ENCODE measurements at places on chromosomes 1 and 21. TPM values are rescaled to one million over a fixed set of nuclear protein-coding genes. Genes with fewer than 3 reads are reported as not detected.

GRCh38 chr21:37555672-37556261 is 189.2 kb downstream of the DYRK1A start:
- no peak for DNase-seq

DNA sequence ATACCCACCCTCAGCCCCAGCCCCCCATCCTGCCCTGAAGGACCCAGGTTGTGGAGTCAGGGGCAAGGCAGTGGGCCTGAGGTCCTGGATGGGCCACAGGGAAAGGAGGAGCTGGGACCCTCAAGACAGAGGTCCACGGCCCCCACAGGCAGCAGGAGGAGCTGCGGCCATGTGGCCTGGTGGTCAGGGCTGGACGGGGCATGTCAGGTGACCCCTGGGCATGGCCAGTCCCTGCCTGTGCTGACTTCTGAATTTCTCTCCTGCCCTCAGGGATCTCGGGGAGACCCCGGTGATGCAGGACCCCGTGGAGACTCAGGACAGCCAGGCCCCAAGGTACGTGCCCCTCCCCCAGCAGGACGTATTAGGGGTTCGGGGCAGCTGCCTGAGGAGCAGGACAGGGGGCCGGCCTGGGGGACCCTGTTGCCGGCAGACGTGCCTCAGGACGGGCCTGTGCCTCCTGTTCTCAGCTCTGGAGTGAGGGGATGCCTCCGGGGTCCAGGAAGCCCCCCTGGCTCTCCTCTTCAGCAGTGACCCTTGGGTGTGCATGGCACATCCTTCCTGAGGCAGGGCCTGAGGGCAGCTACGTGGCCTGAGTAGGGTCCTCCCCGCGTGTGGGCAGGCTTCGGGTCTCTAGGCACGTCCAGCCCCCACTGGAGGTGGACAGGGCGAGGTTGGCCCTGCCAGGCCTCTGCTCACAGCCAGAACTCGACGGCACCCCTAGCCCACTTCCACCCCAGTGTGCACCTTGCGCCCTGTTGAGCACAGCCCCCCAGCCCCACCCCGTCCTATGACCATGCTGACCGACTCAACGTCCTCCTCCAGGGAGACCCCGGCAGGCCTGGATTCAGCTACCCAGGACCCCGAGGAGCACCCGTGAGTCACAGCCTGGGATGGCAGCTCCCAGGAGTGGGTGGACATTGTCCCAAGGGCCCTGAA is 23.6 kb downstream of the COL6A2 start:
- DNase-seq: no peak

The IRF6 gene
- 0.83 TPM for polyA plus RNA-seq

DNA sequence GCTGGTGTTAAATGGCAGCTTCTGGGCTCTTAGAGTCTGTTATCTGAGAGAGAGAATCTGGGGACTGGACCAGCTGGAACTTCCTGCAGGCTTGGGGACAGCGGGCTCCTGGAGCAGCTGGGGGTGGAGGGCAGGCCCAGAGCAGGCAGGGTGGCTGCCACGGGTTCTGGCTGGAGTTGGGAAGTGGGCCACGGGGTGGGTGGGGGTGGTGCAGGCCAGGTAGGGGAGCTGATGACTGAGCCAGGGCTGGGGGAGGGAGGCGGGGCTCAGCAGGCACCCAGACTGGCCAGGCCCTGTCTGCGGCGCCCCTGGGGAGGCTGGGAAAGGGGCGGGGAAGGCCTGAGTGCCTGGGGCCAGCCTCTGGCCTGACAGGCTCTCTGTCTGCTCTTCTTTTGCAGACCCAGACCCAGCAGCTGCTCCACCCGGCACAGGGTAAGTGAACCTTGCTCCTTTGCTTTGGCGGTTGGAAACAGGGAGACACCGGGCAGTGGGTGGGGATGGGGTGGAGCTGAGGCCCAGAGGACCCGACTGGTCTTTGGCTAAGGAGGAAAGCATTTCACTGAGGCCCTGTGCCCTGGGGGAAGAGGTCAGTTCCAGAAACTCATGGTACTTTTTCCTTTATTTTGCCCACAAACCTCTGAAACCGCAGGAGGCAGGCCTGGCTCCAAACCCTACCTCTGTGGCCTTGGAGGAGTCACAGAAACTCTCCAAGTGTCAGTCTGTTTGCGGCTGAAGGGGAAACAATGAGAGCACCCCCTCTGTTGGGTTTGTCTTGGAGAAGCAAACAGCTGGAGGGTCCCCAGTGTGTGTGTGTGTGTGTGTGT is 48.8 kb downstream of the ARHGEF10L start:
- no peak for DNase-seq

- DNase-seq: no peak
These were observed 12.6 kb downstream of the MTF1 start for GRCh38 chr1:37846647-37847339.
